ENCODE measurements at places on chromosomes 11 and 22.

DNA sequence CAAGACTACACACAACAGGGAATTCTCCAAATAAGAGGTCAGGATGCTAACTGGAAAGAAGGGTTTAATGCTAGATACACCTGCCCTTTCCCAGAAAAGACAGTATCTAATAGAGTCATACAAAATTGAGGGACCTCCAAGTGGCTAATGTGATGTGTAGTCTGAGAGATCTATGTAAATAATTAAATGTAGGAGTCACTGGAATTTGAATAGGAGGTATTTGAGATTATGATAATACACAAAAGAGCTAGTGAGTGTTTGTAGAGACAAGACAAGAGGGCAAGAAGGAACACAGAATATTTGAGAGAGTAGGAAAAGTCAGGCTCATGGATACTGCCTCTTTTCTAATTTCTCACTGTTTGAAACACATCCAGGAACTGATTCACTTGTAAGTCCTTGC, 15.5 kb upstream of the INSC start:
- no peak for DNase-seq

DNA sequence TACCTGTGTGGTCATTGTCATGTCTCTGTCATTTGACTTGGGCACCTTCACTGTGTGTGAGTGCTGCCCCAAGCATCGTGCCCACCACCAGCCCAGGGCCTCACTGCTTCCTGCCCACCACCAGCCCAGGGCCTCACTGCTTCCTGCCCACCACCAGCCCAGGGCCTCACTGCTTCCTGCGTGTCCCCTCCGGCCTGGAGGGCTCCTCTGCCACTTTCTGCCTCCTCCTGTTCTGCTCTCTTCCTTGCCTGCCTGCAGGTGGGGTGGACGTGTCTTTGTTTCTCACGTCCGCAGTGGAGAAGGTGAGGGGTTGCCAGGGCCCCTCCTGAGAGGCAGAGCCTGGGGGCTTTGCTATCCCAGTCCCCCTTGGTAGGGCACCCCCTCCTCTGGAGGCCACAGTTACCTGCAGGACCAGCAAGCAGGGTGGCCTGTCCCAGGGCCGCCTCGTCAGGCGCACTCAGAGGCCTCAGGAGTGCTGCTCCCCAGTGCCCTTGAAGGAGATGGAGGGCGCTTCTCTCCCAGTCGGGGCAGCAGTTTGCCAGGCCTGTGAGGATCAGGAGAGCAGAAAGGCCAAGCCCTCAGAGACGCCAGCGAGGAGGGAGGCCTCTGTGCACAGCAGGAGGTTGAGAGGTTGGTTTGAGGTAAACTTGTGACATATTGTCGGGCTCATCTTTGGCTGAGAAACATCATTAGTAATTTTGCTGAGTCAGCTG, 290.7 kb downstream of the TBC1D22A start:
- DNase-seq, result no peak

GRCh38 chr22:30033137-30033536, 47.1 kb upstream of the HORMAD2 start:
- no peak for DNase-seq

DNA sequence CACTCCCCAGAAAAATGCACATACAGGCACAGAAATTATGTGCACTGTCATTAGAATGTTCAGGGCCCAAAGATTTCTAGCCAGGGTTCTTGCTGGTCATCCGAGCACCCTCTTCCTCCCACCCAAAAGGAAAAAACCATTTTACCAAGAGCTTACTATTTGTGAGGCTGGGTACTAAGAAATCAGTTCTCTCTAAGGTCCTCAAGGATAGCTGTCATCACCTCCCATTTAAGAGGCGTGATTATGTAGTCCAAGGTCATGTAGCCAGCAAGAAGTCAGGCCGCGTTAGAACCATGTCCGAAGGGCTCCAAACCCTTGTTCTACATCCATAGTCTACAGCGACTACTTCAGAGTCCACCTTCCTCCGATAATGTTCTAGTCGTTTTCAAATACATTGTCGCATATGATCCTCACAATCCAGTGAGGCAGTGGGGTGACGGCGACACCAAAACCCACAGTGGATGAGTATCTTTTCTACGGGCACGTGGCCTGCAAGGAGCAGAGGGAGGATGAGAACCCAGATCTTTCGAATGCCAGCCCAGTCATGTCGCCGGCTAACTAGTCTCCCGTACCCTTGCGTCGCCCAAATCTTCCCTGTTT, 634 bp downstream of the TIMM8B start:
- peak; percentile 35 for DNase-seq

GRCh38 chr11:118142809-118143208, 9.8 kb downstream of the SCN4B start:
- DNase-seq, result no peak

GRCh38 chr11:15764326-15764725, 592.0 kb downstream of the SOX6 start:
- DNase-seq, result no peak

- DNase-seq, result no peak
Observed at GRCh38 chr11:118258410-118258809, 5.7 kb downstream of the MPZL2 start.

- no peak for DNase-seq
Observed at GRCh38 chr11:11425806-11426205, 72.8 kb upstream of the CSNK2A3 start.

DNA sequence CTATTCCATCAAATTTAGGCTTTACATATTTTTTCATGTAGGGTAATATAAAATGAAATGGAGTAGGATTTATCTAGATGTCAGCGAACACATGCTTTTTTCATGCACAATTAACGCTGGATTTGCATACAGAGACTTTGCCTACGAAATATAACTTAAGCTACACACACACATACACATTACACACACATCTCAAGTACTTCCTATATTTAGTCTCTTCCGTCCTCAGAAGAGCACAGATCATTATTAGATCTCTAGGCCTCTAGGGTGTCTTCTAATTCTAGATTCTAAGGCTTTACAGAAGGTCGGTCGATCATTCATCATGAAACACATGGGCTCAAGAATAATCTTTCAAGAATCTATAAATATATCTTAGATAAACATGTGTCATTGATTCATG, 3.8 kb upstream of the MS4A13 start:
- DNase-seq, result no peak

DNA sequence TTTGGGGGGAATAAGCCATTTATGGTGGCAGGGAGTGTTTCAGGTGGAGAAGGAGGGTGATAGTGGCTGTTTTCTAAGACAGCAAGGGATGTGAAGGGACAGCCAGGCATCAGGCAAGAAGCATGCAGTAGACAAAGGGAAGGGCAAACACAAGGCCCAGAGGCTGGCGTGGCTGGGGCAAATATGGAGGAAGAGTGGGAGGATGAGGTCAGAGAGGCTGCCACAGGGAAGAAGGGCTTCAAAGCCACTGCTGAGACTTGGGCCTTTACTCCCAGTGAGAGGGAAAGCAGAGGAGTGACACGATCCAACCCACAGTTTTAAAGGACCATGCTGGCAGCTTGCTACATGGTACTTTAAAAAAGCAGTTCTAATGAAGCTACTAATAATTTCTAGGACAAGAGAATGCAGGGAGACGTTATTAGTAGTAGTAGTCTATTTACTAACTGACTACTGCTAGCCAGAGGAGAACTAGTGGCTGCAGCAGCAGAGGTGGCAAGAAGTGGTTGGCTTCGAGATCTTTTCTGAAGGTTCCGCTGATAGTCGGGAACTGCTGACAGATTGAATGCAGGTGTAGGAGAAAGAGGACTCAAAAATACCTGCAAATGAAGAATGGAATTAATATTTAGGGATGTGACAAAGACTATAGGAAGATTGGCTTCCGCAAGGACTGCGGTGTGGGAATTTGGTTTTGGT, 13.7 kb downstream of the KMT5B start:
- no peak for DNase-seq

DNA sequence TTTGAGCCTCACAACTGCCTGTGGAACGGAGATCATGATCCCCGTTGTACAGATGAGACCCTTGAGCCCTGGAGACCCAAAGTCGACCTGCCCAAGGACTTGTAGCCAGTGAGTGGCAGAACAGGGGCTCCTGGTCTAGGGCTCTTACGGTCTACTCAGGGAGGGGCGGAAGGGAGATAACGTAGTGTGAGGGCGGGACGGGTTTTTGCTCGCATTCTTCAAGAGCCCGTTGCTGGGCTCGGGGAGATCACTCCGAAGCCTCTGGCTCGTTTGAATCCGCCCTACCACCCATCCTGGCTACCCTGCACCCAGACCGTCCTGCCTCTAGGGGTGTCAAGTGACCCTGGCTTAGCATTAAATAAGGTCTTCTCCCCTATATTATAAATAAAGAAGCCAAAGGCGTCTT, 639 bp downstream of the CRY2 start:
- peak; percentile 25 for DNase-seq
